Esophagus squamous epithelium (tissue), 5 donors: ENCODE measurements at places on chromosomes 6 and 20.
A peak's percentile ranks its signal among the peaks of the same experiment; 100 is the strongest.

DNA sequence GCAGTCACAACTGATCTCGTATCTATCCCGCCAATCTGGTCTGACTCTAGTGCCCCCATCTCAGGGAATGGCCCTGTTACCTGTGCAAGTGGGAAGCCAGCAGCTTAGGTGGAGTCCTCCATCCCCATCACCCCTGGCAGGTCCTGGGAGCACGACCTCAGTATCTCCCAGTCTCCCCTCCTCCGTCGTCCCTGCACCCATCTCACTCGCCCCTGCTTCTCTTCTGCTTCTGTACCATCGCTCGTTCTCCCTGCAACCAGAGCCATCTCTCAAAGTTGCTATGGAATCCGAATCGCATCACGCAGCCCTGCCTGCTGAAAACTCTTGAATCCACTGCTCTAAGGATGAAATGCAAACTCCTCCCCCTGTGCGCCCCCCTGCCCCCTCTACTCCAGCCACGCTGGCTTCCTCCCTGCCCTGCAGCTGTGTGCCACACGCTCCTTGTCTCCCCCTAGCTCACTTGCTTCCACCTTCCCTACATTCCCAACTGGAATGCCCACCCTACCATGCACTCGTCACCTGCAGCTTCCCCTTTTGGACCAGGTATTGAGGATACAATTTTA lies 64.0 kb upstream of the PTGIS start:
- no peaks in the 10 kb centered on the region for H3K27me3 ChIP-seq
- H3K36me3 ChIP-seq: peaks cover 12% of the 10 kb centered on the region
- peak overlapping the region; percentile 47 for H3K27ac ChIP-seq
- DNase-seq: no peak
- H3K4me1 ChIP-seq: peaks cover 4% of the 10 kb centered on the region

DNA sequence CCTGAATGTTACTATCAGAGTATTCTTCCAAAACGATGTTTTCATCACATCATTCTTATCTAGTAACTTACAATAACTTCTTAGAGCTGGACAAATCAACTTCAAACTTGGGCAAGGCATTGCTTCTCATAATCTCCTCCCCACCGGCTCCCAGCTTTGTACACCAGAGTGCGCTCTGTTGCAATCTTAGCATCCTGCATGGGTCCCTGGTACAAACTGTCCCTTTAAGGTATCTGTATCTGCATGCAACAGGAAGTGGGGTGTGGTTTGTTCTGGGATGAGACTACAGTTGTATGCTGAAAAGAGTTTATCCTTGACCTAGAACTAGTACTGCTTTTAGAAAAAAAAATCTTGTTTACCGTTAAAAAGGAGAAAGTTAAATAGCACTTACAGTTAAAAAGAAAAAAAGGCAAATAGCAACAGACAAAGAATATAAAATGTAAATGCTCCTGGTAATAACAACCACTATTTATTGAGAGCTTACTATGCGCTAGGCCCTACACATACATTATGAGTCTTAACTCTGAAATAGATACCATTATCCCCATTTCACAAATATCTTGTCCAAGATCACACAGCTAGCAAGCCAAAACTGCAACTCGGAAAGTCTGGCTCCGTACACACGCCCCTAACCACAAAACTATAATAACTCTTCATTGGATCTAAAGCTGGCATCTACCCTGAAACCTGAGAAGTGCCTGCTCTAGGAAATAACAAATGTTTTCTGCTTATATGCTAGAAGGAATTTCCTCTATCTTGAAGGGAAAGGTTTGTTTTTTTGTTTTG lies 9.8 kb upstream of the HECA start:
- peaks cover 6% of the 10 kb centered on the region for H3K4me1 ChIP-seq
- H3K27ac ChIP-seq: peak overlapping the region; percentile 70
- H3K36me3 ChIP-seq: no peaks in the 10 kb centered on the region
- no peaks in the 10 kb centered on the region for H3K27me3 ChIP-seq
- no peak overlapping the region for H3K4me3 ChIP-seq
- peak; percentile 11 for DNase-seq

DNA sequence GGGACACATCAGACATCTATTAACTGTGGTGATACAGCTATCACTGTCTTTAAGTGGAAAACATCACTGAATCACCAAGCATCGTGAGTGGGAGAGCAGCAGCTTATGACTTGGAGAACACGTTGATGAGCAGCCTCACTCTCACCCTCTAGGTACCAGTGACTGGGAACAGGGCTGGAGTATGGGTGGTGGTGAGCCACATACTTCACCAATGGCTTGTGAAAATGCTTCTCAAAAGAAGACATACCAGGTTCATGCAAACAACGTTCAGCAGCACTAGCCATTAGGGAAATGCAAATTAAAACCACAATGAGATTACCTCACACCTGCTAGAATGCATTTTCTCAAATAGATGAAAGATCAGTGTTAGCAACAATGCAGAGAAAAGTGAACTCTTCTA lies 25.3 kb downstream of the SNX5 start:
- no peak overlapping the region for H3K27ac ChIP-seq
- H3K4me3 ChIP-seq: no peak overlapping the region
- peaks cover 43% of the 10 kb centered on the region for H3K36me3 ChIP-seq
- peaks cover 8% of the 10 kb centered on the region for H3K4me1 ChIP-seq
- no peaks in the 10 kb centered on the region for H3K27me3 ChIP-seq
- DNase-seq: no peak

GRCh38 chr6:131049608-131050007 lies 13.4 kb downstream of the EPB41L2 start:
- no peaks in the 10 kb centered on the region for H3K4me1 ChIP-seq
- no peaks in the 10 kb centered on the region for H3K27me3 ChIP-seq
- peaks cover 10% of the 10 kb centered on the region for H3K36me3 ChIP-seq
- no peak overlapping the region for H3K27ac ChIP-seq

- H3K4me1 ChIP-seq: peaks cover 54% of the 10 kb centered on the region
- no peak for DNase-seq
- no peak overlapping the region for H3K27ac ChIP-seq
- H3K36me3 ChIP-seq: no peaks in the 10 kb centered on the region
- H3K27me3 ChIP-seq: no peaks in the 10 kb centered on the region
Observed at GRCh38 chr20:50336661-50337060, 146.0 kb downstream of the CEBPB start.

GRCh38 chr6:150312395-150312794 lies 56.4 kb upstream of the IYD start:
- no peaks in the 10 kb centered on the region for H3K27me3 ChIP-seq
- no peak for DNase-seq
- H3K4me3 ChIP-seq: no peak overlapping the region
- H3K36me3 ChIP-seq: no peaks in the 10 kb centered on the region

GRCh38 chr6:157547112-157547511 lies 166.1 kb downstream of the ZDHHC14 start:
- H3K36me3 ChIP-seq: no peaks in the 10 kb centered on the region
- no peaks in the 10 kb centered on the region for H3K27me3 ChIP-seq
- no peak overlapping the region for H3K27ac ChIP-seq

- no peak for DNase-seq
- H3K4me3 ChIP-seq: no peak overlapping the region
- H3K36me3 ChIP-seq: no peaks in the 10 kb centered on the region
Observed at GRCh38 chr6:109073344-109074132, 21.1 kb downstream of the SESN1 start.

GRCh38 chr6:79671600-79672266 lies 40.6 kb downstream of the SH3BGRL2 start:
- no peaks in the 10 kb centered on the region for H3K4me1 ChIP-seq
- H3K27me3 ChIP-seq: no peaks in the 10 kb centered on the region
- H3K27ac ChIP-seq: peak overlapping the region; percentile 45
- DNase-seq: no peak

DNA sequence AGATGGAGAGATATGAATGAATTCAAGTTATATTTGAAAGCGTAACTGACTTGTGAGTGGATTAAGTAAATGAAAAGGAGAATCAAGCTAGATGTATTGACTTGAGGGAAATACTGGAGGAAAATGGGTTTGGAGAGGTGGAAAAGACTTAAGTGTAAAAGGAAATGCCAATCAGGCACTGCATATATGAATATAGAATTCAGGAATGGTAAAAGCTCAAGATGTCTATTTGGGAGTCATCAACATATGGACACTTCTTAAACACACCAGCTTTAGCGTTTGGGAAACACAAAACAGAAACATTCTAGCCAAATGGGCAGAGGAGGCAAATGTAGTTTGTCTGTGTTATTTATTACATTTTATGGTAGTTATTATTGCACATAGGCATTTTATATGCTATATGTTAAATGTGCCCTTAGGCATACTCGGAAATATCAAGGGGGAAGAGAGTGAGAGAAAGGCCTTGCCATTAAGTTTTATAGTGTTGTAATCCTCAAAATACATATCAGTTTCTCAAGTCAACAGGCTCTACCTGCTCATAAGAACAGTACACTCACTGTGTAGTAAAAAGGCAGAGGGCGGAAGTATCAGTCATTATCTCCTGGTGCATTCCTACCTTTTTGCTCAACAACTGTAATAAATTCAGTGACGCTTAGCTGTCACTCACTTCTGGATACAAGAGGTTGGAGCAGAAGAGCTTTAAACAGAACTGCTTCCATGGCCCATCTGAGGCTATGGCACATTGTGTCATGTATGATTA lies 33.7 kb upstream of the ME1 start:
- H3K36me3 ChIP-seq: no peaks in the 10 kb centered on the region
- no peaks in the 10 kb centered on the region for H3K4me1 ChIP-seq
- peak overlapping the region; percentile 40 for H3K27ac ChIP-seq
- no peaks in the 10 kb centered on the region for H3K27me3 ChIP-seq
- no peak overlapping the region for H3K4me3 ChIP-seq

DNA sequence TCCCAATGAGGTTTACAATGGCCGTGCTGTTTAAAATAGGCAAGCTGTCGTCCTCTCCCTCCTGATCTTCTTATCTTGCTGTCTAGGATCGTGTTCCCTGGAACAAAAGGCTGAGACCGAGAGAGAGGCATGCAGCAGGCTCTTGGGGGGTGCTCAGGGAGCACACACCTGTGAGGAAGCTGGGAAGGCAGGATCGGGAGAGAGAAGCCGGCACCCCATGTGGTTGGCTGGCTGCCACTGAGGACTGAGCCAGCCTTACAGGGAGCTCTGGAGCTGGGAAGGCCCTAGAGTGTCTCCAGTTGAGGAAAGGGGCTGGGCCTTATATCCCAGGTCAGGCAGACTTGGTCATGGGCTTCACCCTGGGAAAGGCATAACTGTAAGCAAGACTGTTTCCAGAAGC lies 184.2 kb downstream of the LY86 start:
- peaks cover 6% of the 10 kb centered on the region for H3K4me1 ChIP-seq
- no peak overlapping the region for H3K27ac ChIP-seq
- H3K36me3 ChIP-seq: no peaks in the 10 kb centered on the region
- H3K4me3 ChIP-seq: no peak overlapping the region

GRCh38 chr6:27176523-27177484 lies 70.7 kb upstream of the PRSS16 start:
- H3K27ac ChIP-seq: peak overlapping the region; percentile 72
- DNase-seq: no peak
- no peaks in the 10 kb centered on the region for H3K4me1 ChIP-seq
- H3K27me3 ChIP-seq: no peaks in the 10 kb centered on the region
